ENCODE measurements at places on chromosomes 2 and 18.

DNA sequence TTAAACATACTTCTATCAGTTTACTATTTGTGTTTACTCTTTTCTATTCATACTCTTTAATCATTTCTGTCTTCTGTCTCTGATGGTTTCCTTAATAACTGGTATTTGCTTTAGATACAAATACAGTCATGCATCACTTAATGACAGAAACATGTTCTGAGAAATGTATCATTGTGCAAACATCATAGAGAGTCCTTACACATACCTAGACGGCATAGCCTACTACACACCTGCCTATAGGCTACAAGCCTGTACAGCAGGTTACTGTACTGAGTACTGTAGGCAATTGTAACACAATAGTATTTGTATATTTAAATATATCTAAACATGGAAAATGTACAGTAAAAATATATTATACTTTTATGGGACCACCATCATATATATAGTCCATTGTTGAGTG lies 36.3 kb downstream of the VSNL1 start:
- DNase-seq = no peak

DNA sequence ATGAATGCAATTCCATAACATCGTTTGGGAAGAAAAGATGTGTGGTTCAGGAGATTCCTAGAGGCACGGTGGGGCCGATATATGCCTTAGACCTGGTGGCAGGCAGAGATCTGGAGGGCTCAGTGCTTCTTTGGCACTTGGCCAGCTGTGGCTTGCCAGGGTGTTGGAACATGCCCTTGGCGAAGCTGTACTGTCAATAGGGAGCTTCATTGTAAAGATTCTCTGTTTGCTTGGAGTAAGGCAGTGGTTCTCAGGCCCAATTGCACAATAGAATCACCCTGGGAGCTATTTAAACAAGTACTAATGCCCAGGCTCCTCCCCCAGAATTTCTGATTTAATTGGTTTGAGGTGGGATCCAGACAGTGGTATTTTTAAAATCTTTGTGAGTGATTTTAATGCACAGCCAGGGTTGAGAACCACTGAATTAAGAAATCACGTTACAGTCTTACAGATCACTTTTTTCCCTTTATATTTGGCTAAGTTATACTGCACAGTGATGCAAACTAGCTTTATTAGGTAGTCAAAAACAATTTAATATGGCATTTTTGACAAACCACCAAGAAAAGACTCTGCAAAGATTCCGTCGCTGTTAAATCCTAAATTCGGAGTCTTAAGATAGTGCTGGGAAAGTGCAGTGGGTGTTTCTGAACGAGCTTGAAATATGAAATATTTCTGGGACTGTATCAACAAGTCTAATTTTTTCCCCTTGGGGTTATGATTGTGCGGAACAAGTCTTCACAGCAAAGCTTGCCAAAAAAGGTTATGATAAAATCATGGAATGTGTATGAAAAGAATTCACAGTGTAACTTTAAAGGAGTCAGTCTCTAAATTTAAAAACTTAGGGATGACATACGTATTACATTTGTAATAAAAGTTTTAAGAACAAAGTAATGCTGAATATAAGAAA lies 78.0 kb downstream of the CRIM1 start:
- DNase-seq = no peak

- no peak for DNase-seq
Observed at GRCh38 chr2:23615216-23616020, 230.4 kb downstream of the KLHL29 start.

DNA sequence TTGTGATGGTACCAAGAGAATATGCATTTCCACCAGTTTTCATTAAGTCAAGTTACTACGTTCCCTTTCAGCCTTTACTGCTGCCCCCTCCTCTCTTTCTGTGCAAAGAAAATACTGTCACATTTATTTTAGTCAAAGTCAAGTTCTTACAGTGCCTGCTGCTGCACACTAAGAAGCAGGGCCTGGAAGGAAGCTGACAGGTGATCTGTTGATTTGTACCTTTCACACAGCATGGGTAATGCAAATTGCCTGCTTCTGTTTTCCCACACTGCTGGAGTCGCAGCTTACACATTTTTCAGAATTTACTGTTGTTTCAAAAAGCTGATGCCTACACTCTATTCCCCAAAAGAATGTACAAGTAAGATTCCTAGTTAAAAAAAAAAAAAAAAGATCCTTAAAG lies 48.7 kb upstream of the CD226 start:
- DNase-seq = no peak

DNA sequence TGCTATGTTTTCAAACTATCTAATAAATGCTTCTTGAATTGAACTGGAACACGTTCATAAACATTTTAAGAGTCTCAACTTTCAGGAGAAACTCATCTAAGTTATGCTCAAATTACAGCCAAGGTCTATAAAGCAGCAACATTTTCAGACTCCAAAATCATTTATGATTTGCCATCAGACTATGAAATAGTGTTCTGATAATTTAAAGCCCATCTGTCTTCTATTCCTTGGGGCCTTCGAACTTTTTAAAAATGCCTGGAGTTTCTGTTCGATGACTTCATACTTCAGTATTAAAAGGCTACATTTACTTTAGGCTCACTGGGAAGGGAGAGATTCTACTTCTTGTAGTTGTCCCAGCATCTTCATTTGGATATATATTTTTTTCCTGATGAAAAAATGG lies 73.6 kb upstream of the NXPH2 start:
- DNase-seq = no peak

DNA sequence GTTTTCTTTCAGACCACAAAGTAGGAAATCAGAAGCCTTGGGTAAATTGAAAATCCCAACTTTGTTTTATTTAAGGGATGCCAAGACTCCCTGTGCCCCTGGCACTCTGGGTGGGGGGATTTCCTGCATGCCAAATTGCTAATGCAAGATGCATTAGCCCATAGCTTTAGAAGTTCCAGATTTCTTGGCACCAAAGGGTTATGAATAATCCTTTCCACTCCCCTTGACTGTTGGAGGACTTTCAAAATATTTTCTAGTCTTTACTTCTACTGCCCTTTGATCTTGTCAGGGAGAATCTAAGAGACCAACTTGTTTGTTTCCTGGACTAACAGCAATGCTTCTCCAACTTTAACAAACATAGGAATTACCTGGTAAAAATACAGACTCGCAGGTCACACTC lies 81.8 kb upstream of the TGIF1 start:
- DNase-seq = peak; percentile 31

- no peak for DNase-seq
Observed at GRCh38 chr2:186714611-186715010, 20.8 kb downstream of the FAM171B start.

DNA sequence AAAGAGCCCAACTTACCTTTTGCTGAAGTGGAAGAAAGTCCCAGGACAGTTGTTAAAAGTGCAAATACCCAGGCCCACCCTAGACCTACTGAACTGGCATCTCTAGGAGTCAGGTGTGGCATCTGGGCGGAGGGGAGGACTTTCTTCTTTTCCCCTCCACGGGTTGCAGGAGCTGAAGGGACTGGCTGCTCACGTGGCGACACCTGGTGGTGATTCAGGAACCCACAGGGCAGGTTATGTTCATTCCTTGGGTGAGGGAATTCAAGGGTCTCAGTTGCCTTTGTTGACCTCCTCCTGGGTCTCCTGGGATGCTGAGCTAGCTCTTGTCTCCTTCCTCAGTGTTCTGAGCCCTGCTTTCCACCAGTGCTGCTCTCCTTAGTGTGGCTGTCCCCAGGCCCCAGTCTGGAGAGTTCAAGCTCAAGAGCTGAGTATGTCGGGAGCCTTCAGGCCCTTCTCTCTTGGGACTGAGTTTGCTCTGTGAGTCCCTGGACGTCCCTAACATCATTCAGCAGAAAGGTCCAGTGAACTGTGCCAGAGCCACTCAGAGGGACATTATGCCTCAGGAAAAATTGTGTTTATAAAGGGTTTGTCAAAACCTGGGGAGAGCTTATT lies 56.9 kb downstream of the DYSF start:
- DNase-seq = peak; percentile 7
